ENCODE measurements at places on chromosomes 6 and 20.
A peak's percentile ranks its signal among the peaks of the same experiment; 100 is the strongest.

DNA sequence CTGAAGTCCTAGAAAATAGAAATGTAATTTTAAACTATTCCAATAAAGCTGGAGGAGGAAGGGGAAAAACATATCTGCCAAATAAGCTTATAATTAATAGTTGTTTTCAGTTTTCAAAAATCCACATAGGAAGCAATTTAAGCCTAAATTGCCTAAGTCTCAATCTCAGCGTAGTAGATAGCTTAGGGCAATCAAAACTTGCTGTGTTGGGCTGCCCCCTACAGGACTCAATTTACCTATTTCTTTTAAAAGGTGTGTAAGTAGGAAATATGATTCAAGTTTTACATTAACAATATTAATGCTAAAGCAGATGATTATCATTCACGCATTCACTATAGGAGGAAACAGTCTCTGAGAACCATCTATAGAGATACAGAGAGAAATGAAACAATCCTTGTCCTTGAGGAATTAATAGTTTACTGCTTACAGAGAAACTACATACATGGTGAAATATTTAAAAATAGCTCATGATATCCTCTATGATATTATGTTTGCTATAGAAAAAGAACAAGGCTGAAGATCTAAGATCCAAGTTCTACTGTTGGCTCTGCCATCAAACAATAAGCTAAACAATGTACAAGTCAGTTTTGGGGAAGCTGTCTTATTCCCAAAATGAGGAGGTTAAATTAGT lies 102.1 kb downstream of the ATG5 start:
- peak; percentile 33 for DNase-seq

DNA sequence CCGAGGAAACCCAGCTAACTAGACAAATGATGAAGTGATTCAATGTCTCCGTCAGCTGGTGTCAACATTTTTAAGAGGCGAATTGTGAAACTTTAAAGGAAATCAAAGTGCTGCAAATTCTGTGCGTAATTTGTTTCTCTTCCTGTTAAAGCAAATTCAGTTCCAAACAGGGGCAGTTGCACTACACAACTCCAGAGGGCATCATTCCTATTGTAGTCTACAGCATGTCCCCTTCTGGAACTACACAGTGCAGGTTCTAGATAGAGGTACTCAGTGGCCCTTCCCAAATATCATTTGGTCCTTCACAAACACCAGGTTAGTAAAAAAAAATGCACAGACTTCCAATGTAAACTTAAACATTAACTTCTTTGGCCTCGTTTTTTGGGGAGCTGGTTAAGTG lies 38.3 kb upstream of the SMLR1 start:
- DNase-seq, result no peak

GRCh38 chr6:26390531-26390930 lies 7.6 kb downstream of the BTN2A2 start:
- no peak for DNase-seq

- DNase-seq, result no peak
Observed at GRCh38 chr6:57162028-57162427, 10.1 kb upstream of the BAG2 start.

DNA sequence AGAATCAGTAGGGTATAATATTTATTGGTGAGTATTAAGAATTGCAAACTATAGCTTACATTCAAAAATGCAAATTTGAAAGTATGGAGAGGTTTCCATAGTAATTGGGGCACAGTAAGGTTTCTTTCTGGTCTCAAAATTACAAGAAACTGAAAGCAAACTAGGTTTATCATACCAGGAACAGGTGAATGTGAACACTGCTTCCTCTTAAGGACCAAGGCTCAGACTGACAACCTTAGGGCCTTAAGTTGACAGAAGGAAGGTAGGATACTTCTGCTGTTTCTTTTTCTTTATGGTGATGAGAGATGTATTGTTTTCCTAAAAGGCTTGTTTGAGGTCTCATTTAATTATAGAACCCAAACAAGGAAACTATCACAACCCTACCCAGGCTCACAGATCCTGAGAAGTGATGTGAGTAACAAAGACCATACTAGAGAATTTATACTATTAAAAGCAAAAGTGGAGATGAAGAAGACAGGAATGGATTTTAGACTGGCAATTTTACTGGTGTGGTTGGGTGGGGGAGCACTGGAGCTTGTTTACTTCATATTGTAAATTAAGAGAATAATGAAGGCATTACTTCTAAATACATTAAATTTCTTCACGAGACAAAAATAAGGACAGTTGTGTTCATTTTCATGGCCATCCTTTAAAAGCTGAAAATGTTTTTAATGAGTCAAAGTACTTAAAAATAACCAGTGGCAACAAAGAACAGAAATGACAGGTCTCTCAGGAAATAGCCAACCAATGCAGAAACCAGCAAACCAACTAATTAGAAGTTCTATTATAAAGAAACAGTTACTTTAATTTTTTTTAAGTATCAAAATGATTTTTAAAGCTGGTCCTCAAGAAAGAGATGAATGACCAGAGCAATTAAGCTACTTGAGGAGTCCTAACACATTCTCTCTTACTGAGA lies 21.3 kb downstream of the STAU1 start:
- DNase-seq, result no peak

GRCh38 chr20:21286775-21287174 lies 16.4 kb upstream of the XRN2 start:
- DNase-seq, result no peak

DNA sequence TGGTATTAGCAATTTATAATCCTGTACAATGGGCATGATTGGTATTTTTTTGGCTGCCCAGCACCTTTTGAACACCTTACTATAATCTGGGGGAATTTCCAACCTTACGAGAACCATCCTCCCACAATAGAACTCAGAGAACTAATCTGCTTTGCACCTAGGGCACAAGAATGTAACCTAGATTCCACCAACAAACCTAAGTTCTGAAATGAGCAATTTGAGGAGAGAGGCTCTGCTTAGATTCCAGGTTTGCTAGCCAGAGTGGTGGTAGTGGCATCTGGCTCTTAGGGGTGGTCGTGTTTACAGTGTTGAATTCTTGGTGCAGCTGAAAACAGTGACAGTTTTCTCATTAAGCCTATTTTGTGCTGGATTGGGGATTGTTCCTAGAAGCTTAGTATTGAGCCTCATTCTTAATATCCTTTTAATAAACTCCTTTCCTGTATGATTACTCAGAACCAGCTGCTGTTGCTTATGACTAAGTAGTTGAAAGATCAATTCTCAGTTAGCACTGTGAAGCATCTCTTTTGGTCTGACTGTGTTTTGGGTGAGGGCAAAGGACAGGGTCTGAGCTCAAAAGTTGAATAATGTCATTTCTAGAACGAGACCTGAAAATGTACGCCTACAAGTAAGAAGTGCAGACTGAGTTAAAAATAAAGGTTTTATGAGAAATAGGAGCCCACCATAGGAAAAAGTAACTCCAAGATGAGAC lies 385.6 kb downstream of the CDKAL1 start:
- DNase-seq, result no peak

DNA sequence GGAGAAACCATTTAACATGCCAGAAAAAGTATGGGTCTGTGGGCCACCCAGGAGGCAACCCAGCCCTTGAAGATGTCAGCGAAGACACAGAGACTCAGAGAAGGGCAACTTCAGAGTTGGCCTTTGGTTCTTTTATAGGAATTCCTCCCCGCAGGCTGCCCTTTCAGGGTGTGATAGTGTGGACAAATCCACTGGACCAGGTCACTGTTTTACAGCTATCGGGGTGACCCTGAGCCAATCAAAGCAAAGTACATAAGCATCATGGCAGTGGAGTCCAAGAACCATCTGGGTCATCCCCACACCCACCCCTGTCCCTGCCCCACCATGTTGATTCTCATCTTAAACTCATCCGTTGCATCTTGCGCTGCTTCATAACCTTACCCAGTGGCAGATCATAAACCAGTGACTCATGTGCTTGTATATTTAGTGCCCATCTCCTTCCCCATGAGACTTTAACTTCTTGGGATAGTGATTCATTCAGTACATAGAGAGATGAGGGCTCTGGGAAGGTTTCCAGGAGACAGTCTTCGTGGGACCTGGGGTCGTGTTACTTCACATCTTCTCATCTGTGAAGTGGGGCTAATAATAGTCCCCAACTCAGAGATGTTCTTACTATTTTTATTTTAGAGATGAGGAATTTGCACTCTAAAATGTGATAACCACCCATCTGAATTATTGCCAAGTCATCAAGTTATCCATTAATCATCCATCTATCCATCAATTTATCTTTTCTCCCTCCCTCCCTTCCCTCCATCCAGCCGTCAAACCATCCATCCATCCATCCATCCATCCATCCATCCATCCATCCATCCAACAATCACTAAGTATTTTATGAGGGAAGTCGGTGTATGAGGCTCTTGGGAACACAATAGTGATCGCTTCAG lies 51.0 kb downstream of the EDN3 start:
- DNase-seq, result no peak

GRCh38 chr6:20870021-20870420 lies 335.8 kb downstream of the CDKAL1 start:
- no peak for DNase-seq

DNA sequence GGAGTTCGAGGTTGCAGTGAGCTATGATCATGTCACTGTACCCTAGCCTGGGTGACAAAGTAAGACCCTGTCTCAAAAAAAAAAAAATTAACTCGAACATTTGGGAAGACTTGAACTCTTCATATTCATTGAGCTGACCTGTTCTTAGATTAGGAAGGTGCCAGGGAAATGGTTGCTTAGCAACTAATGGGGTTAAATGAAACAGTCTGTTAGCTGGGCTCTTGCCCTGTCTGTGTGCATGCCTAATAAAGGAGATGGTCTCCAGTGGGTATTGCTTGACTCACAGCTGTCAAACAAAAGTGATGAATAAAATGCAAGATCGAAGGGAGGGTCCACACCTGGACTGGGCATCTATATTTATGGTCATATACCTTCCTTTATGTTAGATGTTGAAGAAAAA lies 101.8 kb downstream of the KLHL32 start:
- DNase-seq, result no peak

DNA sequence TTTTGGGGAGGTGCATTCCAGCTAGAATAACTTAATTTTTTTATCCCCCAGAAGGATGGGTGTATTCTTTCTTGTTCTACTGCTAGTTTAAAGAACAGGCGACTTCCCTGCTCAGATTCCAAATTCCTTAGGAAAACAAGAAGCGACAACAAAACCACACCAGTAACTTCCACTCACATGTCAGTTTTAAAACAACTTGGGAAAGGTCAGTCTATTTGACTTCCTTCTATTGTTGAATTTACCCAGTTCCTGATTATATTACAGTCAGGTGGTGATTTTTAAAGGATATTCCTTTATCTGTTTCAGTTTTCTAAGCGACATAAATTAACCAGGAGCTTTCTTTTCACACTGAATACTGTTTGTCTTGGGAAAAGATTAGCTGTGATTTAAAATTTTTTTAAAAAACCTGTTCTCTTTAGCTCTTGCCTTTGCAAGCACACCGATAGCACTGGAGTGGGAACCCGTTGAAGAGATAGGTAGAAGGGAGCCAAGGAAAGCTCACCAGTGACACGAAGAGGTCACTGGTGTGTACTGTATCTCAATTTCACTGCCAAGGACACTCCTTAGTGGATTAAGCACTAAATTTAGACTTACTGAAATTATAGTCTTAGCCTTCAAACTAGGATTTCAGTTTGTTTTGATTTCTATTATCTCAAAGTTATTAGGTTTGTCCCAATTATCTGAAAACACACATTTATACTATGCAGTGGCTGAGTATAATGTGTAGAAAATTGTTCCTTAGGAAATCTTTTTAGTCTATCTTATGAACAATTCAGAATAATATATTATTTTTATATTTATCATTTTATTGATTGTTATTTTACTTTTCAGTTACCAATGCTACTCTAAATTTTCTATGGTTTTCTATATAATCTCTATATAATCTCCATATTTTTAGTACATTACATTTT lies 22.3 kb downstream of the MARCKS start:
- no peak for DNase-seq

GRCh38 chr20:31788578-31788977 lies 30.6 kb upstream of the MYLK2 start:
- DNase-seq, result no peak

- no peak for DNase-seq
Observed at GRCh38 chr20:60131375-60131774, 173.2 kb downstream of the CDH26 start.

GRCh38 chr20:31590717-31591225 lies 14.3 kb upstream of the ID1 start:
- no peak for DNase-seq

DNA sequence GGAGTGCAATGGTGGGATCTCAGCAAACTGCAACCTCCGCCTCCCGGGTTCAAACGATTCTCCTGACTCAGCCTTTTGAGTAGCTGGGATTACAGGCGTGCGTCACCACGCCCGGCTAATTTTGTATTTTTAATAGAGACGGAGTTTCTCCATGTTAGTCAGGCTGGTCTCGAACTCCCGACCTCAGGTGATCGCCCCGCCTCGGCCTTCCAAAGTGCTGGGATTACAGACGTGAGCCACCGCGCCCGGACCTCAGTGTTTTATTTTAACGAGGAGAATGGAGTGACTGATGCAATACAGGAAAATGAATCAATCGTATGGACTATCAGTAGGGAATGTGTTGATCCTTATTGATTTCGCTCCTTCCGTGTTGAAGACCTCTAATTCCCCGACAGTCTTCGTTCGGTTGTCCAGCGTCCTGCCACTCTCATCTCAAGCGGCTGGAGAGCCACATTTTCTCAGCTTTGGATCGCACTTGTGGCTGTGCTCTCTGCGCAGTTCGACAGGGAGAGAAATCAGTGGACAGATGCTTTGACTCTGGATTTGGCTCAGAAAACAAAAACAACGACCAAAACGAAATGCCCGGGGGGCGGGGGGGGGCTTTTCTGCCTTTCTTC lies 166.2 kb downstream of the TRIM27 start:
- no peak for DNase-seq

DNA sequence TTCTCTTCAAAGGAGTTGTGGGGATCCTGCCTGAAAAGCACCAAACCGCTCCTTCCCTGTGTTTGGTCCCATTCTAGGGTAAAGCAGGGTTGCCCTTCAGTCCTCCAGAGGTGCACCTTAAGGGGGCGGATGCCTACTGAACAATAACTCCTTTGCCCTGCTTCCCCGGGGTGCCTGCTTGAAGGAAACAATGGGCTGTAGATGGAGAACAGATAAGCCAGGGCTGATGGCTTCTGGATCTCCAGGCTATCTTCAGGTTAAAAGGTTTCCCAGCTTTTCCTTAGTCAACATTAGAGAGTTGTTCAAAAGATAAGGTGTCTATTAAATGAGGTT lies 5.4 kb upstream of the PRDM1 start:
- DNase-seq, result no peak

DNA sequence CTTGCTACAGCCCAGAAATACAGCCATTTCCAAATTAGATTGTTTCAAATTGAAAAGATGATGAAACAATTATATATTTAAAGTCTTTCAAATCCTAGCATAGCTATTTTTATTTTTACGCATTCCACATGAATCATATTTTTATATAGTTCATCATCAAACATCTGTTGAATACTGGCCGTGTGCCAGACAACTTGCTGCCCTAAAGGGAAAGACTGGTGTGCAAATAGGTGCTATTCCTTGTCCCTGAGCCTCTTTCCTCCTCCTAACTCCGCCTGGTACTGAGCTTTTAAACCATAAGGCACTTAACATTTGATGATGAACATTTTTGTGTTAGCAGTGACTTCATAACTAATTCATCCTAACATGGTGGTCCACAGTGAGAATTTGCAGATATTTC lies 18.7 kb upstream of the PLCG1 start:
- no peak for DNase-seq

Data from stimulated activated CD8-positive, alpha-beta memory T cell treated with anti-CD3 and anti-CD28 coated beads, Interleukin-7, amount 100 ng/mL, for 24 hours (primary cell).